ENCODE measurements at places on chromosomes 1 and 21. TPM values are rescaled to one million over a fixed set of nuclear protein-coding genes. Genes with fewer than 3 reads are reported as not detected.

DNA sequence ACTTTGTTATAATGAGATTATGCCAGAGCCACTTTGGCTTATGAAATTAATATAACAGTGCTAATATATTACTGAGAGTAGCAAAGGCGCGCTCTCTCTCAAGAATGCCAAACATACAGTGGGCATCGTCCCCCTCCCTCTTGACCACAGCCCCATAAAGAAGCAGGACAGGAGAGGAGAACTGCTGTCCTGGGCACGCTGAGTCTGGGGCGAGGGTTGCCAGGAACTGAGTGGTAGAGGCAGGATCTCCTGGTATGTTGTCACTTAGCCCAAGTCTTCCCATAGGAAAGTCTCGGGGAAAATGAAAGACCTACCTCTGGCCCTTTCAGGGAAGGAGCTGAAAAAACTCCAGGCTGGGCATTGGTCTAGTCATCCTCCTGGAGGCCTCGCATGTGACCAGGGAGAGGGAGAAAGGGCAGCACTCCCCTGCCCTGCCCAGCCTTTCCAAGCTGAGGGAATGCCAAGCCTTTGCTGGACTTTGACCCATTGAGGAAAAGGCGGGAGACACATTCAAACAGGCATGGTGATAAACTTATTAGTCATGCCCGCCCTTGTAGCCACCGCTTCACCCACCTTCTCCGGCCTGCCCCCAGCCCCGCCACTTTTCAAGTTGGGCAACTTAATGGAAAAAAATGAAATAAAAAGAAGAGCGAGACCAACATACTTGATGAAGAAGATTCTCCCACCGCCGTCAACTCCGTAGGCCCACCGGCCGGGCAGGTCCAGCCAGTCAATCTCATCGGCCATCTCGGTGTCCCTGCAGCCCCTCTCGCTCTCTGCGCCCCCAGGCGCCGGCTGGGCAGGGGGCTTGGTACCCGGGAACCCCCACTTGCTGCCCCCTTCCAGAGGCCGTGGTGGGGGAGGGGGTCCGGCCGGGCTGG, 17.4 kb upstream of the PLEKHA6 start:
- no peaks in the 10 kb centered on the region for H3K36me3 ChIP-seq
- H3K27ac ChIP-seq, result no peak overlapping the region
- no peak for DNase-seq
- peaks cover 14% of the 10 kb centered on the region for H3K4me1 ChIP-seq
- H3K4me3 ChIP-seq, result peak overlapping the region; percentile 34
- H3K27me3 ChIP-seq, result peaks cover 5% of the 10 kb centered on the region

DNA sequence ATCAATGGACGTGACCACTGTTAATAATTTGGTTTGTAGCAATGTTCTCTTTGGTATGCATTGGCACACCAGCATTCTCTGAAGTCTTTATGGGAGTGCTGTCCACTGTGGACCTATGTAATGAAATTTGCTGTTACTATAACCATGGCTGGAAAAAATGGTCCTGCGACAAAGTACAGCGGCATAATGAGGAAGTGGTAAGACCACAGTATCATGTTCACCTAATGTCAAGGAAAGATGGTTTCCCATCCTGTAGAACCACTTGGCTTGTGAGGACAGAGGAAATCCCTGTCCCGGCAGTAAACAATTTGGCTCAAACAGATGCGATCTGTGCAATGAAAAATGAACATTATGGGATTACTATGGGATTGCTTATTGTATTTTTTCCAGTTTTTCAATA, 173.9 kb upstream of the IVNS1ABP start:
- H3K27ac ChIP-seq, result no peak overlapping the region
- H3K4me1 ChIP-seq, result no peaks in the 10 kb centered on the region
- H3K27me3 ChIP-seq, result no peaks in the 10 kb centered on the region
- no peaks in the 10 kb centered on the region for H3K36me3 ChIP-seq

GRCh38 chr1:66182551-66183178, 351.3 kb upstream of the SGIP1 start:
- DNase-seq, result no peak
- H3K4me1 ChIP-seq, result no peaks in the 10 kb centered on the region
- H3K27ac ChIP-seq, result no peak overlapping the region

Gene LMOD1
- total RNA-seq, result 28.1 TPM

Gene FCN3
- 145 TPM for total RNA-seq

Data from upper lobe of left lung (tissue), 6 donors.